ENCODE measurements at places on chromosomes 3 and 15.

- no peak for DNase-seq
Observed at GRCh38 chr3:43966126-43966525, 275.4 kb downstream of the ABHD5 start.

DNA sequence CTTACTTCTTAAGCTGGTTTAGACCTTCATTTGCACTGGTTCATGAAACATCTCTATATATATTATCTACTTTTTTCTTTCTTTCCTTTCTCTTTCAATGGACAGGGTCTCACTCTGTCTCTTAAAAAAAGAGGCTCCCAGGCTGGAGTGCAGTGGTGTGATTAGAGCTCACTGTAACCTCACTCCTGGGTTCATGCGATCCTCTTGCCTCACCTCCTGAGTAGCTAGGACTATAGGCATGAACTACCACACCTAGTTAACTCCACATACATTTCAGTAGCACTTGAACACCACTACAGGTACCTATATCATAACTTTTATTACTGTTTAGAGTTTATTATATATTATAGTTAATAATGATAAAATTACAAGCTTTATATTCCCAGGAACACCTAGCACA lies 117.1 kb upstream of the UBP1 start:
- no peak for DNase-seq

DNA sequence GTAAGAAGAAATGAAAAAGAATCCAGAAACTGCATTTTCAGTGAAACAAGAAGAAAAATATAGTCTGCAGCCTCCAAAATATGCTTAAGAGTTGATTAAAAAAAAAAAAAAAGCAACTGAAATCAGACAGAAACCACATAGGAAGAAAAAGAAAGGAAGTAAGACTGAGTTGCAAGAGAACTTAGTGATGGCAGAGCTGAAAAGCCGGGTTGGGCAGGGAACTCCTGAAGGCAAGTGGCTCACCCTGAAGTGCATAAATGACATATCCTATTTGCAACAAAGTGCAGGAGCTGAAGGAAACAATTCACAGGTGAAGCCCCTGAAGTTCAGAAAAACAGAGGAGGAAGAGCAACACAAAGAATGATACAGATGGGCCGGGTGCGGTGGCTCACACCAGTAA lies 108.8 kb upstream of the SLC25A36 start:
- no peak for DNase-seq

GRCh38 chr3:25043749-25044148 lies 384.3 kb upstream of the RARB start:
- DNase-seq: no peak

DNA sequence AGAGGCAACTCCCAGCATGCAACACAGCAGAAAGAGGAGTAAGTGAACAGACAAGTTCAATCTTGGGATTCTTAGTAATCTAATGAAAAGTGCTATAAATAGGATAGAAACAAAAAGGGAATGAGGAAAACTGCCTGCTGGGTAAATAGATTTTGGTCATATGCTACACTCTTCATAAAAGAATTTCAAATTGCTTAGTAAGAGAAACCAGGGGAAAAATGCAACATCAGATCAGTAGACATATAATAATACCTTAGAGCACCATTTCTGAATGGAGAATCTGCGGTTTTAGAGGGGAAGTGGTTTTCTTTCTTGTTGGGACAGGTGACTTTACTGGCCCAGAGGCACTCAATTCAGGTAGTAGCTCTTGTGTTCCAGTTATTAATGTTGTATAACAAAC lies 13.4 kb upstream of the TBC1D5 start:
- DNase-seq: peak; percentile 22

GRCh38 chr3:46871222-46871621 lies 6.3 kb upstream of the PTH1R start:
- DNase-seq: no peak

GRCh38 chr3:11680509-11680908 lies 36.8 kb upstream of the VGLL4 start:
- DNase-seq: no peak

DNA sequence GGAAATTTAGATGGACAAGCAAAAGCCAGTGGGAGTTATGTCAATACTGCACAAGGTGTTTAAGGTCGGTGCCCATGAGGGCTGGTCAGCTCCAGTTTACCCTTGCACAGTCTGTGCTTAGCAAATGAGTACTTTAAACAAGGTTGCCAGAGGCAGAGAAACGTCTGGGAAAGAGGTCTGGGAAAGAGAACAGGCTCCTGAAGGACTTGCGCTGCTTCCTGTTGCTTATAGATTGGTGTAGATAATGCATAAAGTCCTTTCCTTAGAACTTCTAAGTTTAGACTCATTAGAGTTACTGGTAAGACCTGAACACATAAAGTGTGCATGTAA lies 162.6 kb upstream of the P2RY1 start:
- DNase-seq: no peak

GRCh38 chr3:44893097-44893496 lies 18.7 kb downstream of the TGM4 start:
- DNase-seq: no peak

DNA sequence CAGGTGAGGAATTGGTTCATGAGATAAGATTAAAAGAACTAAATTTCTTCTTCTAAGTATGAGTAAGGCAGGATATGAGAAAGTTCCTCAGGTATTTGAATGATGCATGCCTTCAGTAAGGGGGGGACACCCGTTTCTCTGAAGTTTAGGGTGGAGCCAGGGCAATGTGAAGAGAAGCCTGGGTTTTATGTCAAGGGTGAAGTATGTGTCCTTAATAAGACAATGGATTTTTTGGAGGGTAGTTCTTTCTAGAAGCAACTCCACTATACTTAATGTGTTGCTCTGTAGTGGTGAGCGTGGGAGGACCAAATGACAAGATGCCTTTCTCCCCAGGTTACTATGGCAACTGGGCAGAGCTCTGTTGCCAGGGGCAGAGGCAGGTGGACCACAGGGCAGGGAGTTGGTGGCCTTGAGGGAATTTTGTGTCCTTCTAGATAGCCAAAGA lies 44.0 kb downstream of the PHLDB2 start:
- DNase-seq: no peak

DNA sequence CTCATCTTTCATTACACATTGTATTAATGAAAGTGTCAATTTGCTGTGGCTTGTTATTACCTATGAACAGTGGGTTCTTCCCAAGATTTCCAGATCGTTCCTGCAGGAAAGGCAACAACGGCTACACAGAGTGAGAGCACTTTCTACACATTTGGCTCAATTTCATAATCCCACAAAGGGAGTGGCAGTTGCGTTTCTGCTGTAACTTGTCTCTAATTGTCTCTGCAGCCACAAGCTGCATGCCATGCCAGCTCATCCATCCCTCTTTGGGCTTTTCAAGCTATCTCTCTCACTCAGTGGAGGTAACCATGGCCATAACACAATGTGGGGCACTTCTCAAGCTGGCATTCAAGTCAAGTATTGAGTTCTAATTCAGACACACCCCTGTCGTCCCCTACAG lies 27.7 kb upstream of the CPNE4 start:
- DNase-seq: no peak

DNA sequence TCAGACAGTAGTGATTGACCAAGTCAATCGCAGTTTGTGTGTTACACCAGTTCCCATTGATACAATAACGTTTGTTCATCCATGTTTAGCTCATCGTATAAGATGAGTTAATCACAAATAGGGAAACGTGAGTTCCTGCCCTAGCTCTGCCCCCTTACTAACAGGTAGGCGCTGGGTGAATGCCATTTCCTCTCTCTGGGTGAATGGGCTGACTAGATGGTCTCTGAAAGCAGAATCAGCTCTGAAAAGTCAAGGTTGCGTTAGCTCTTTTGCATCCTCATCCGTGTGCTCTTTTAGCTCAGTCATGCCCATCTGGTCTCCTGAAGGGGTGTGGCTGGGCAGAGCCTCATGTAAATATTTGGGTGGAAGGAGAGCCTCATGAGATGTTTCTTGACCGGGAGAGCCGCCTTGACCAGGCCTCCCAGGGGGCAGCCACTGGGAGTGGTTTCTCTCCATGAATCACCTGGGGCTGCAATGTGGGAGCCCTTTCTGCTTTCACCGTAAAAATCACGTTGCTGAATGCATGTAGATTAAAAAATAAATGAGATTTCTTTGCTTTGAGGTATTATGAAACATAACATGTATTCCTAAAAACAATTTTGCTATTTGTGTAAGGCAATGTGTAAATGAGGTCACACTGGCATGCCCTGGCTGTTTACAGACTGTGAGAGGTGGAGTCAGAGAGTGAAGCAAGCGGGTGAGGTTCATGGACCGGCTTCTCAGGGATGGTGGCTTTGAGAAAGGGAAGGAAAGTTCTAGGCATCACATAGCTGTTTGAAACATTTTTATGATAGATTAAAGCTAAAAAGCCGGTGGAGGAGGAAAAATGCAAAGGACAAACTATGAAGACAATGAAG lies 108.4 kb upstream of the RASGRP1 start:
- no peak for DNase-seq

DNA sequence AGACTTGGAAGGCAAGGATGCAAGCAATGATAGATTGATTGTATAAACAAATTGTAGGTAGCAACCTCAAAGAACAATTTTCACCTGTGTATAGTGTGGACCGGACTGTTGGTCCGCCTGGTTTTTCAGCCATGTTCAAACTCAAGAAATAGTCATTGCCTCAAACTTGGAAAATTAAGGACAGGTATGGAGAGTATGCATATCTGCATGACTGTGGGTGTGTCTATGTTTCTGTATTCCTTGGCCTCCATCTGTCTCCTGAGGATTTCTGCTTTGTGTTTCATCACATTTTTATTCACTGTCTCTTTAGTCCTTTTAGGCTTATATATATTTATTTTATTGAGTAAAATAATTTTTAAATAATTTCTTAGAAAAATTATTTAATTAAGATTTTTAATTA lies 53.9 kb upstream of the RASA2 start:
- no peak for DNase-seq

GRCh38 chr3:8563597-8563996 lies 62.0 kb downstream of the LMCD1 start:
- no peak for DNase-seq

DNA sequence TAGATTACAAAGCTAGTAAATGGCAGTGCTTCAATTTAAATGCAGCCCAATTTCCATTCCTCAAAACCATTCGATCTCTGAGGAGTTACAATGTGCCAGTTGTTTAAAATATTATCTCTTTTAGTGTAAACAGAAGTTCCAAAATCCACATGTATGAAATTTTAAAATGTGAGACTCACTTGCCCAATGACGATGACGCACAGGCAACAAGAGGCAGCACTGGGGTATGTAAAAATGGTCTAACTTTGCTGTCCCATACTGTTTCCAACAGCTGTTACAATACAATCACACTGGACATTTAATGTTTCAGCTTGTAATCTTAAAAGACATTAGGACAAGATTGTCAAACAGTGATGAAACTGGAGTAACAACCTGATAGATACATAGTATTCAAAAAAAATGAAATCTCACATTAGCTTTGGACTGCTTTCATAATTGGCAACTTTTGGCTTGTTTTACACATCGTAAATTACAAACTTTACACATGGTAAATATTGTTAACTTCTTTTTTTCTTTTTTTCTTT lies 12.2 kb downstream of the SLTM start:
- DNase-seq: no peak

DNA sequence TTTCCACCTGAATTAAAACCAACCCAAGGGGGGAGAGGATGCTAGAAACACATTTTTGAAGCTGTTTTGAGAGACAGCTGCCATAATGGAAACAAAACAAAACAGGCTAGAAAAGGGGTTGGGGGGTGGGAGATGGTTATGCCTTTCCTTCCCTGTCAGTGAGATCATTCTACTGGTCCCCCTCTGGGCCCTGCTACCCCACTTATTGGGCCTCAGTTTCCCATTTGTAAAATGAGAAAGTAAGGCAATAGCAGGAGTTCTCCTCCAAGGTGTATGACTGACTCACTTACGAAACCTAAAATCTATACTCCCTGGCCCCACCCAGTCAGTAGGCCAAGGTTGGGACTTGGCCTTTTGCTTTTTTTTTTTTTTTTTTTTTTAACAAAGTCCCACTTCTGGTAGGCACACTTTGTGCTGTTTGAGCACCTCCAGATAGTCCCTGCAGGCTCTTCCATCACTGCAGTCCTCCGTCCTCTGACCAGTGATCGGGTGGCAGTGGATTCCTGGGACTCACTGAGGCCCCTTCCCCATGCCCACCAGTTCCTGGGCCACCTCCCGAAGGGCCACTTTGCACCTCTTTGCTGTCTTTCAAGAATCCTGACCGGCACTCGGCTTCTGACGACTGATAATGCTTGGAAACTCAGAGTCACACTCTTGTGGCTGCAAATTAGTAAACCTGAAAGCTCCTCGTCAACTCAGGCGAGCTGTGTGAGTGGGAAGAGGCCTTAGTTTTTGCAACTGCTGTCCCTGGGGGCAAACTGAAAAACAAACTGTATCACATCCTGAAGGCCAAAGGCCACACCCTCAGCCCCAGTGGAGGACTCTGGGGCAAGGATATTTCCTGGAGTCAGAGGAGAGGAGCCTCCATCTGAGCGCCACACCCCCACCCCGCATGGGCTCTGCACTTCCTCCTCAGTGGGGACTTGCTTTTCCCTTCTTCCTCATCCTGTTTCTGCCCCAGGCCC lies 6.7 kb upstream of the PSTPIP1 start:
- no peak for DNase-seq

DNA sequence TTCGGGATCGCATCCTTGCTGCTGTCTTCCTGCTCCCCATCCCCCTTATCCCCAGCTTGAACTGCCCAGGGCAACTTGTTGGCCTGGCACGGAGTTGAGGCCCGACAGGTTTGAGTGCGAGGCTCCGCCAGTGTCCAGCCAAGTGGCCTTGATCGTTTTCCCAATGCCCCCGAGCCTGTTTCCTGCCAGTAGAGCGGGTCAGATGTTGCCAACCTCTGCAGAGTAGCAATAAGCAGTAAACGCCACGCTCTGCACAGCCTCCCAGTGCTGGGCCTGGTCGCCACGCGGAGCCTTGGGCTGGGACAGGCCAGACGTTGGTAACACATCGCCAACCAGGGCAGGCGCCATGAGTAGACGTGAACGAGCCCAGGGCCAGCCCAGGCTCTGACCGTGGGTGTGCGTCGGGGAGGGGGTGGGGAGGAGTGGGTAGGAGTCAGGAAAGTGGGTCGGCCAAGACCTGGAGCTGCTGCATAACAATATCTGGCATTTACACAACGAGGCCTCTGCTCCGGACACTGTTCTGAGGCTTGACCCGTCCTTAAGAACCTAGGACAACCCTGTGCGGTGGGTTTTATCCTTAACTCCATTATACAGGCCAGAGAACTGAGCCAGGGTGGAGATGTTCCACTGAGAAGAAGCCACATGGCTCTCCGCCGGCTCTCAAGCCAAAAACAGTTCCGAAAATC lies 444 bp upstream of the ABHD14A start:
- peak; percentile 19 for DNase-seq

DNA sequence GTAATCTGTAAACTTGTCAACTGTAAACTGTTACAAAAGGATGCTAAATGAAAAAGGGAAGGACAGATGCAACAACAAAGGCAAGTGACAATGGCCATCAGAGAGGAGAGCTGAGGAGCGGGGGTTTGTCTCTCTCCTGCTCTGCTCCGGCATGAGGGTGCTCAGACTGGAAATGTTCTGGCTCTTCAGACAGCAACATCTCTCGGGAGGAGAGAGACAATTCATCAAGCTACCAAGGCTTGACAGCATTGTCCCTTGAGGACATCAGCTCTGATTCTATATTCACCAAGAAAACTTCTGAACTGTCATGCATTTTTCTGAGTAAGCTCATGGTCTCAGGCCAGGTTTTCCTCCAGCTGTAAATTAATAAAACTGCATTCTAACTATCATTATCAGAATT lies 408.2 kb downstream of the IGSF11 start:
- no peak for DNase-seq

All from CD4-positive, alpha-beta T cell treated with Interleukin-10 for 1 hour (primary cell).